Upper lobe of left lung (tissue), 6 donors: ENCODE measurements at places on chromosomes 4 and X. TPM values are rescaled to one million over a fixed set of nuclear protein-coding genes. Genes with fewer than 3 reads are reported as not detected.

The CT45A3 gene
- total RNA-seq: not detected

The BEX1 gene
- total RNA-seq: 2.1 TPM

DNA sequence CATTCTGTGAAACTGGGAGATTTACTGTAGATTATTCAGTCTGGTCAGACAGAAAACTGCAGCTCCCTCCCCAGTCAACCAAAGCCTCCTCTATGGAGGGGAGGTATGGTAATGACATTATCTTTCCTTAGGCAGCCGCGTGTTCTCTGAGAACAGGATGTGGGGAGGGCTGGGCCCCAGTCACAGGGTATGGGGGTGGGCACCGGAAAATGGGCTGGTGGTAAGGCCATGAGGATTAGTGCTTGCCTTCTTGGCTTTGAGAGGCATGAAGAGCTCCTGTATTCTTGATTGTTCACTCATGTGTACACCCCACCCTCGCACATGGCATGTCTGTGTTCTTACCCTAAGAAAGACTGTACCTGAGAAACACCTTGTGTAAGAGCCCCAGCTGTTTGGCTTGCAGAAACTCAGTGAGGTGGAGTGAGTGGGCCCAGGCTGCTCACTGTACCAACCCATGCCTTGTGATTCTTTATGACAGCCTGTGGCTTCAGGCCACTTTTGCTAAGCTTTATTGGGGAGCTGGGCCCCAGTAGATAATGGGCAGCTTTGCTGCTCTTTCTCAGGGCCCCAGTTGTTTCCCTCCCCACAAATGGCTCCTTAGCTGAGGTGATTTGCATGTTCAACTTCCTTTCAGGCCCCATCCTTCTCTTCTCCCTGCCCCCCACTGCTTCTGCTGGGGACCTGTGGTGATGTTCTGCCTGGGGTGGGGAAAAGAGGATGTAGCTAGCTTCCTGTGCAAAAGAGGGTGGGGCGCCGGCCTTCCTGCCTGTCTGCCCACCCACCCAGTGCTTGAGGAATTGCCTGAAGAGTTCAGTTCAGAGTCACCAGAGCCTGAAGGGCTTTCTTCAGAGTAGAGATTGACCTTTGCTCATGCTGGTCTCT, 30.7 kb downstream of the MSN start:
- no peaks in the 10 kb centered on the region for H3K36me3 ChIP-seq
- H3K27ac ChIP-seq: peak overlapping the region; percentile 71
- H3K4me3 ChIP-seq: no peak overlapping the region

DNA sequence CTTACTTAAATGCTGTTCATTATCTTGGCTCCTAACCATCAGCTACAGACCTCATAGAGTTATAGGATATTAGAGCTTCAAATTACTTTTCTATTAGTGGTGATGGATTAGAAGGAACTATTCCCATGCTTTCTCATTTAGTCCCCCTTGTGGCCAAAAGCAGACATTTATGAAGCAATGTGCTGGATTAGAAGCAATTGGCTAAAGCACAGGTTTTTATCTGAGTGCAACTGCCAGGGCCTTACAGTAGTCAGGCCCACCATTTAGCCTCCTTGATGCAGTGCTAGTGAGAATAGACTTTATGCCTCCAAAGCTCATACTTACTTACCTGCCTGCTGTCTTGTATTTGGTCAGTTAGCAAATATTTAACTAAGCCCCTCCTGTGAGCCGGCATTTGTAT, 93.0 kb downstream of the TSPAN7 start:
- H3K4me3 ChIP-seq: no peak overlapping the region
- H3K36me3 ChIP-seq: no peaks in the 10 kb centered on the region
- no peaks in the 10 kb centered on the region for H3K27me3 ChIP-seq
- H3K4me1 ChIP-seq: no peaks in the 10 kb centered on the region
- DNase-seq: no peak
- no peak overlapping the region for H3K27ac ChIP-seq

DNA sequence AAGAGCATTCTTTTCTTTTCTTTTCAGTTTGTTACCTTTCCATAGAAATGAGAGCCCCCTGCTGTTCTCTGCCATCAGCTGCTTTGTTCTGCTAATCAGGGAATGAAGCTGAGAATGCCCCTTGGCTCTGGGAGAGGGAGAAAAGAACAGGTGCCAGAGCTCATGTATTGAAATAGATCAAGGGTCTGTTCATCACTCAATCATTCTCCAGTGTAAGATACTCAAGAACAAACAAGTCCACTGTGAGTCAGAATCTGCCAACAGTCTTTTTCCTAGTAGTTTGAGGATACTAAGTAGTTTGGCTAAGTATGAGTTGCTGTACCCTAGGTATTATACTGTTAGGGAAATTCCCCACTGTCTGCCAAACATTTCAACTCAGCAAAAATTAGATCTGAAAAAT, 144.3 kb downstream of the RTL3 start:
- no peaks in the 10 kb centered on the region for H3K4me1 ChIP-seq
- no peak for DNase-seq
- no peak overlapping the region for H3K4me3 ChIP-seq
- H3K27me3 ChIP-seq: no peaks in the 10 kb centered on the region
- no peak overlapping the region for H3K27ac ChIP-seq

GRCh38 chr4:108607079-108607815, 13.1 kb upstream of the RPL34 start:
- no peak overlapping the region for H3K27ac ChIP-seq
- H3K27me3 ChIP-seq: no peaks in the 10 kb centered on the region

- H3K4me3 ChIP-seq: no peak overlapping the region
- H3K4me1 ChIP-seq: peaks cover 60% of the 10 kb centered on the region
- peaks cover 4% of the 10 kb centered on the region for H3K27me3 ChIP-seq
- DNase-seq: peak; percentile 65
- no peaks in the 10 kb centered on the region for H3K36me3 ChIP-seq
- peak overlapping the region; percentile 75 for H3K27ac ChIP-seq
Measured at GRCh38 chr4:2413821-2414610, 4.4 kb downstream of the ZFYVE28 start.

DNA sequence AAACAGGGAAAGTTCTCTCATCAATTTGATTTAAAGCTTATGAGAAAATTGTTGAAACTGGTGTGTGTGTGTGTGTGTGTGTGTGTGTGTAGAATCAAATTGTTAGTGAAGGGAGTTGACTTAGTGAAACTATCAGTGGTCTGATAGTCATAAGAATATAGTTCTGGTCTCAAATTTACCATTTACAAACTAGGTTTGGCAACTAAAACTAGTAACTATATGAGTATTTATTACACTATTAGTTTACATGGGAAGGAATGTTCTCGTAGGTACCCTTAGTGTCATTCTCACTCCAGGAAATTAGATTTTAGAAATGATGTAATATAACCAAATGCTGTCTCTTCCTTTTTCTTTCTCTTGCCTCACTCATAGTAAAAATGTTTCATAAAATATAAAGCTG, 11.9 kb downstream of the SULT1E1 start:
- H3K27ac ChIP-seq: no peak overlapping the region
- no peak overlapping the region for H3K4me3 ChIP-seq
- H3K4me1 ChIP-seq: no peaks in the 10 kb centered on the region
- H3K36me3 ChIP-seq: no peaks in the 10 kb centered on the region

DNA sequence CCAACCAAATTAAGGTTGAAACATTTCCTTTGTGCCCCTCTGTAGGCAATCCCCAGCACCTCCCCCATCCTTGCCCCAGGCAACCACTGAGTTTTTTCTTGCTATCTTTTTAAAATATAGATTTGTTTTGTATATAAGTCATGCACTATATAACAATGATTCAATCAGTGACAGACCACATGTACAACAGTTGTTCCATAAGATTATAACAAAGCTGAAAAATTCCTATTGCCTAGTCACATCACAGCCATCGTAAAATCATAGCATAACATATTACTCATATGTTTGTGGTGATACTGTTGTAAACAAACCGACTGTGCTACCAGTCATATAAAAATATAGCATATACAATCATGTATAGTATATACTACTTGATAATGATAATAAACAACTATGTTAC, 211.9 kb upstream of the NRK start:
- no peaks in the 10 kb centered on the region for H3K36me3 ChIP-seq
- H3K27me3 ChIP-seq: no peaks in the 10 kb centered on the region
- no peaks in the 10 kb centered on the region for H3K4me1 ChIP-seq
- no peak overlapping the region for H3K27ac ChIP-seq
- no peak for DNase-seq

- H3K4me1 ChIP-seq: no peaks in the 10 kb centered on the region
- no peak for DNase-seq
- no peak overlapping the region for H3K27ac ChIP-seq
- H3K27me3 ChIP-seq: no peaks in the 10 kb centered on the region
Measured at GRCh38 chr4:96093057-96093456, 253.2 kb downstream of the PDHA2 start.

GRCh38 chrX:9875801-9876200, 89.6 kb downstream of the SHROOM2 start:
- DNase-seq: no peak
- H3K27ac ChIP-seq: no peak overlapping the region
- H3K27me3 ChIP-seq: no peaks in the 10 kb centered on the region
- no peaks in the 10 kb centered on the region for H3K36me3 ChIP-seq

GRCh38 chr4:85979276-85979675, 380.6 kb downstream of the MAPK10 start:
- no peak for DNase-seq
- H3K36me3 ChIP-seq: no peaks in the 10 kb centered on the region
- no peaks in the 10 kb centered on the region for H3K4me1 ChIP-seq
- no peaks in the 10 kb centered on the region for H3K27me3 ChIP-seq
- no peak overlapping the region for H3K27ac ChIP-seq
